ENCODE measurements at places on chromosomes 16 and 17.

GRCh38 chr17:970364-970763, 9.2 kb downstream of the NXN start:
- no peak for DNase-seq

DNA sequence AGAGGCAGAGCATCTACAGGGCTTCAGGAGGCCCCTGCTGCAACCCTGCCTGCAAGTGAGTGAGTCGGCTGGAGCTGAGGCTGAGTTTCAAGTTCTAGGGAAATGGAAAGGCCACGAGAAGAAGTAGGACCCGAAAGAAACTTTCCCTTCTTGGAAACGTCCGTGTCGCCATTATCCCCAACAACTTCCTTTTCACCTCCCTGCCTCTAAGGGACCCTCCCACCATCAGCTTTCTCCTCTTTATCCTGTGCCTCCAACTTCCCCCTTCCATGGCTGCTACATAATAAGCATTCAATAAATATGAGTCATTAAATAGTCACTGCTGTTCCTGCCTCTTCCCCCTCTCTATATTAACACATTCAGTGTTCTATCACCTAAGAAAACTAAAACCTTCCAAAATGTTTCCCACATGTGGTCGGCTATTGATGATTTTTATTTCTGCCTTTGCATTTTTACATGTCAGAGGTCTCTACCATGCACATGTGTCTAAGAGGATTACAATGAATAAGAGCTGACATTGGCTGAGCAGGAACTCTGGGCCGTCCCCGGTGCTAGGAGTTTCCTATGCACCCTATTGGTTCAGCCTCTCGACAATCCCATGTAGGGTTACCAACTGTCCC, 115.9 kb upstream of the TNRC6C start:
- DNase-seq, result no peak

GRCh38 chr17:13513039-13513405, 88.7 kb downstream of the HS3ST3A1 start:
- DNase-seq, result no peak

GRCh38 chr17:38912221-38912813, 13.1 kb upstream of the LASP1NB start:
- no peak for DNase-seq

DNA sequence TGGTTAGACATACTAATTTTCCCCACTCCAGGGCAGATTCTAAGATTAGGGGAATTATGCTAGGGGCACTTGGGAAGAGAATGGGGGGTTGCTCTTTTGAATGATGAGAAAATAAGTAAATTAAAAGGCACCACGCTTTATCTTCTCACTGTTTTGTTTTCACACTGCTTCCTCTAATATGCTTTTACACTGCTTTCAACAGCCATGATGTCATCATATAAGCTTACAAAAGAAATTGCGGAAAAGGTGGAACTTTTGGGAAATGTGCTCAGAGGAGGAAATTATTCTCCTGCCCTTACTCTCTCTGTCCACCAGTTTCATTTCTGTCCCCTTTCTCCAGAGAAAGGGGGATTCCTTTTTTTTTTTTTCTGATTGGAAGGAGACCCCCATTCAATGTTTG, 308.2 kb downstream of the TOX3 start:
- no peak for DNase-seq

DNA sequence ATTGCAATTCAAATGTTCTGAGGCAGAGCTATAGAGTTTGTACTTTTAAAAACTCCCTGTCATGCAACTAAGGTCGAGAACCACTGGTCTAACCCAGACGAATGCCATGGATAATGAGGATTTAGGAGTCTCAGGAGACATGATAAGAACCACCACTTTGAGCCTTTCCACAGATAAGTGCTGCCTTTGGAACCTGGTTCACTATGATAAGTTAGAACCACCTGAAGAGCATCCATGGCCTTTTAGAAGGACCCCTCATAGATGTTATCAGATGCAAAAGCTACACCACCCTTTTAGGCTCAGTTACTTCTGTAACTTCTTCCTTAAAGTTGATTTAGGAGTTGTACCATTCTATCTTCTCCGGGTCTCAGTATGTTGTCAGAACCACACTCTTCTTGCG, 350.6 kb upstream of the CCL2 start:
- DNase-seq, result no peak

DNA sequence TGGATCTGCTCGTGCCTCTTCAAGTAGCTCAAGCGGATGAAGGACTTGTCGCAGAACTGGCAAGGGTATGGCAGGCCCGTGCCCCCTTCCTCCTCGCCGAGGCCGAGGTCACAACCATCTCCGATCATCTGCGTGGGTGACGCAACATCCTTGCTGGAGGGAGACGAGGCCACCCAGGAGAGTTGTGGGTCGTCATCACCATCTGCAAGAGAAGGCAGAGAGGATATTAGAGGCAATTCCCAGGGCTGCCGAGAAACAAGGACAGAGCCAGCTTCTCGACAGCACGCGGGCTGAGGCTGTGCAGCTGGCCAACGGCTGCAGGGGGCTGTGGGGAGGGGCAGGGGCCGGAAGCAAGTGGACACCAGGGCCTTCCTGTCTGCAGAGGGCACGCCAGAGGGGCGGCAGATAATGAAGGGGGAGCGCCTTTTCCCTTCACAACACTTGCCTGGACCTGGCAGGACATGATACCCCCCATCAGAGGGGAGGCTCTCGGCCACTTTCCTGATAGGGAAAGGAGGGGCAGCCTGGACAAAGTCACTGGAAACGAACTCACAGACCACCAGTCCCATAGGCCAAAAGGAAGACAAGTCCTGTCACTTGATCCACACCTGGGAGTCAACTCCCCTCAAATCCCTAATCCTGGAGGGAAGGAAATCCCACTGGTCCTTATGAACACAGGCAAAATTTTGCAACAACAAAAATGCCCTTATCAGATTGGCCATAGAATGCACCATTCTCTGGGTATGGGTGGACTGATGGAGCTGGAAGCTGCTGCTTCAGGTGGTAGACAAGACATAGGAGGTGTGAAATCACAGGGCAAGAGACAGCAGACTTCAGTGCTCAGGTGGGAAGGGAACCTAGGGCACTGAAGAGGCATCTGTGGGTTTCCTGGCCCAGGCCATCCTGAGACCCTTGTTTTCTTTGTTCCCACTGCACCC, 217.0 kb downstream of the ZNF423 start:
- DNase-seq, result no peak

DNA sequence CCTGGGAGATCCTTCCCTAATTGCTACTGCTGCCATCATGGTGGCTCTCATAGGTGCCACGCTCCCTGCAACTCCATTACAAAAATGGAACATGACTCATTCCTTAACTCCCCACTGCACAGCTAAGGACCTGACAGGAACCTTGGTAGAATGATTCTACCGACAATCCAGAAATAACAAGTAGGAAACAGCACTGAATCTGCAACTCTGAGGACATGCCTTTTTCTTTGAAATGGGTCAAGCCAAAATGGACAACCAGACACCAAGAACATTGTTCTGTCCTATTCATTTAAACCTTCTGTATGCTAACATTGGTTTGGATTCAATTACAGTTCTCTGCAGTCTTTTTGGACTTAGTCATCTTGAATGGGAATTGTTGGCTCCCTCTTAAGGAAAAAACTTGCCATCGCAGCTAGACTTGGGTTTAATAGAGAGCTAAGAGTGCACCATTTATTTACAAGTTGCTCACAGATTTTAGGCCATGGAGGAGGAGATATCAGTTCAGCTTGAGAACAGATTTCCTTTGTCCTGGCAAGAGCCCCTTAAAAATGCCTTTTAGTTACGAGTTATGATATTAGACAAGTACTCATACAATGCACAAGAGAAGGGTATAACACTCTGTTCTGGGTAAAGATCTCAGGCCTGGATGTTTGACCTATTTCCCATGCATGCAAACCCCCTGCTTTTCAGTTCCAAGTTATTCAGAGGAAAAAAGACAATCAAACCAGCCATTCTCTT, 20.9 kb upstream of the NSRP1 start:
- no peak for DNase-seq

DNA sequence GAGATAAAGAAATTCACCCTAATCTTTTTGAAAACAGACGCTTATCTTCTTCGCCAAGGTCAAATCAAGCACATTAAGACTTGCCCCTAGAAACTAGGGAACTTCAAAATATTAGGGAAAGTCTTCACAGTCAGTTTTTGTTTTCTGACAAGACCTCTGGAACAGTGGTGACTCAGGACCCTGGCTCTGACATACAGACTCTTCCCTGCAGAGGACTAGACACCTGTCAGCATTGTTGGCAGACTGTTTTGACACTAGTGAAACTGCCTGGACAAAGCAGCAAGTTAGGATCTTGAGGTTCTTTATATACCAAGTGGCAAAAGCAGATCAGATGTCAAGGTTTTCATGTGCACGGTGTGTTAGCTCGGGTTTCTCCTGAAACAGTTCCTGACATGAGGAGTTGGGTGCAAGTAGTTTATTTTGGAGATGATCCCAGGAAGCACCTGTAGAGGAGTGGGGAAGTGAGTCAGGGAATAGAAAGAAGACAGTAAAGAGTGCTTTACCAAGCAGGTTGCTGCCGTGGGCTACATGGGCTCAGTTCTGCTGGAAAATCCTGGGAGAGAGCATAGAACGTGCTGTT, 182.0 kb upstream of the IRX5 start:
- DNase-seq, result no peak

GRCh38 chr17:68029512-68030215, 5.9 kb upstream of the KPNA2 start:
- no peak for DNase-seq

DNA sequence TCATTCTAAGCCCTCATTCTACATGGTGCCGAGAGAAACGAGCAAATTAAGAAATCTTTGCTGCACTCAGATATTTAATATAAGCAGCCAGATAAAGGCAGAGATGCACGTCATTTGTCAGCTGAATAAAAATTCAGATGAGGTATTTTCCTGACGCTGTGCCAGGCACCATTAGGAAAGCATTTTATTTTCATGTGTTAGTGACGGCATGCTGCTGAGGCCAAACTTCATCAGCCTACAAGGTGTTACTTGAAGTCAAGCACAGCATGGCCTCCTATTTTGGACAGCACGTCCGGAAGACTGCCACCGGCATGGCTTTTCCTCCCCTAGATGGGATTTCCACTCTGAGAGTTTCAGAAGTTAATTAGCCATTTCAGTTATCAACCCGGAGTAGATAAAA, 70.3 kb downstream of the IRX3 start:
- DNase-seq, result no peak

DNA sequence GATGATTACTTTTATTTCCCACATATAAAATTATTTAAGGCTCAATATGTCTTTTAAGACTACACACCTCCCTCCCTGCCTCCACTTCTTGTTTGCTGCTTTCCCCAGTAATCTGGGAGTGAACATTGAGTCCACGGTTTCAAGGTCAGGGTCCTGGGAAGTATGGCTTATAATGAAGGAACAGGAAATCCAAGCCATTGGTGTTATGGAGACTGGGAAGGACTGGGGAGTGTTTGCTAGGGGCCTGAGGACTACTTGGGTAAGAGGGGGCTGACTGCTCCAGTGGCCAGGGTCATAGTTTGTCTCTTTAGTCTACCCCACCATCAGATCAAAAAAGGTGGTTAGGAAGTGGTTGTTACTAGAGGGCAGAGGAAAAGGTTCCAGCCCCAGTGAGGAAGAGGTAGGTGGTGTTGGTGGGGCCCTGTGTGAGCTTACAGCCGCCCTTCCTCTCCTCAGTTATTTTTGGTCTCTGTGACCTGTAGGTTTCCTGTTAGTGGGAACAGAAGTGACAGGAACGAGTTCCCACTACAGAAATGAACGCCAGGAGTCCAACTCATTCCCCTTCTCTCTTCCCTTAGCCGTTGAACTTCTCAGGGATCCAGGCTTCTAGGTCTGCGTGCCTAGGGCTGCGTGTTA, 742 bp upstream of the SLC16A13 start:
- no peak for DNase-seq

DNA sequence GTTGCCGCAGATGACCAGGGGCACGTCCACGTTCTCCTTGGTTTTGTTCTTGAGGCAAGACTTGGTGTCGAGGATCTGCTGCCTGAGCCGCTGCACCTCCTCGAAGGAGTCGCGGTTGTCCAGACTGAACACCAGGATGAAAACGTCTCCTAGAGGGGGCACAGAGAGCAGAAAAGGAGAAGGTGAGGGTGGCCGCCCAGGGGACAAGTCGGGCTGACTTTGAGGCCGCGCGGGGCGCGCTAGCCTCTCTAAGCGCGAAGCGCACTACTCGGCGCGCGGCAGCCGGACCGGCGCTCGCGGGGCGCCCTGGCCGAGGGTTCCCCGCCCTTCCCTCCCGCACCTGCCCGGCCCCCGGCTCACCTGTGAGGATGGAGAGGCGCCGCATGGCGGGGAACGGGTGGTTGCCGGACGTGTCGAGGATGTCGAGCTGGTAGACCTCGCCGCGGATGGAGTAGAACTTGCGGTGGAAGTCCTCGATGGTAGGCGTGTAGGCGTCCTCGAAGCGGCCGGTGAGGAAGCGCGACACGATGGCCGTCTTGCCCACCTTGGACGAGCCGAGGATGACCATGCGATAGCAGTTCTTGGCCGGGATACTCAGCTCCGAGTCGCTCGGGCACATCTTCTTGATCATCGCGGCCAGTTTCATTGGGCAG, 533 bp downstream of the RASD1 start:
- no peak for DNase-seq

GRCh38 chr16:58152246-58152868, 23.2 kb upstream of the CFAP20 start:
- no peak for DNase-seq

- no peak for DNase-seq
These were observed 15.9 kb upstream of the TRPV3 start for GRCh38 chr17:3573246-3574100.

GRCh38 chr16:21190599-21190998, 20.8 kb downstream of the ZP2 start:
- no peak for DNase-seq

- no peak for DNase-seq
These were observed 13.7 kb downstream of the WNT9B start for GRCh38 chr17:46865100-46865499.

GRCh38 chr17:8910969-8911604, 43.6 kb upstream of the PIK3R6 start:
- no peak for DNase-seq

- no peak for DNase-seq
These were observed 5.3 kb downstream of the ARHGAP17 start for GRCh38 chr16:25009822-25010221.

GRCh38 chr17:60354223-60354622, 37.7 kb downstream of the USP32 start:
- DNase-seq, result no peak

GRCh38 chr17:976312-976711, 3.3 kb downstream of the NXN start:
- DNase-seq, result no peak

- peak; percentile 10 for DNase-seq
These were observed 104.4 kb downstream of the IRX5 start for GRCh38 chr16:55035029-55035428.

DNA sequence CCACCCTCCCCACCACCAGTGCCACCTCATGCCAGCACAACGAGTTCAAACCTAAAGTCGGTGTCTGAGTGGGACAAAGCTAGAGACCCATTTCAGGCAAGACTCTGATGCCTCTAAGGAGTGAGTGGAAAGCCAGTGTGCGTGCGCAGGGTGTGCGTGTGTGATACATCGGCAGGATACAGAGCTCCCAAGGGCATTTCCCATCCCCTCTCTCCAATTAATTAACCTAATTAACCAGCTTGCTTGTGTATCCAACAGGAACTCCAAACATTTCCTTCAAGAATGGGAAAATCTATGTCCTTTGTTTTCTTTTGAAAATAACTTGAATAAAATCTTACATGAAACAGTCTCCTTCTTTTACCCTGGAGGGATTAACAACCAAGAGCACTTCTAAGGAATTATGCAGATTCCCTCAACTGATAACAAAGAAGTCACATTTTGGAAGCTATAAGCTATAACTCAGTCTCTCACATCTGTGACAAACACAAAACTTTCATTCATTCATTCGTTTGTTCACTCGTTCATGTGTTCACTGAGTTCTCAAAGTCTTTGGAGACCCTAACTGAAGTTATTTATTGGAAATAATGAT, 9.9 kb downstream of the ATPAF2 start:
- no peak for DNase-seq
